Umbilical cord (tissue), 2 donors: ENCODE measurements at places on chromosomes 11 and 22. TPM values are rescaled to one million over a fixed set of nuclear protein-coding genes. Genes with fewer than 3 reads are reported as not detected.

The DDTL gene
- total RNA-seq, result 3.6 TPM

The PGR gene
- total RNA-seq, result 14.0 TPM

- no peak for DNase-seq
Measured at GRCh38 chr11:61580271-61580888, 496 bp downstream of the SYT7 start.

The TPP1 gene
- 59.7 TPM for total RNA-seq

The MCAT gene
- total RNA-seq, result 13.7 TPM

GRCh38 chr11:94379613-94380012, 21.6 kb downstream of the GPR83 start:
- no peak for DNase-seq

GRCh38 chr22:46113910-46114517, 36.3 kb upstream of the PPARA start:
- DNase-seq, result no peak

GRCh38 chr11:108565653-108566052, 27.9 kb downstream of the EXPH5 start:
- DNase-seq, result no peak

DNA sequence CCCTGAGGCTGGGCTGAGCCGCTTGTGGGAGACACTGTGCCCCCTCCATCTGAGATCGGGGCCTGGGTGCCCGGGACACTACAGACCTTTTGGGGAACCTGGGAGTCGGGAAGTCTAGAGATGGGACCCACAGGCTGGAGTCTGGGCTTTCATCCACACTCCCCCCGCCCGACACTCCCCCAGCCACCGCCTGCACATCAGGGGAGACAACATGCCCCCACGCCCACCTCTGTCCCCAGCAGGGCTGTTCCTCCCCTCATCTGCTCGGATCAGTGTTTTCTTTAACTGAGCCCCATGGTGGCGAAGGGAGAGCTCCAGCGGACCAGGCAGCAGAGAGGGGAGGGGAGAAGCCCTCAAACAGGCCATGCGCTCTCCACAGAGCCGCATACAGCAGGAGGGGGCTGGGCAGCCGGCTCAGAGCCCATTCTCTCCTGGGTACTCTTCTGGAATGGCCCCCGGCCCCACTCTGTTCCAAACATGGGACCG, 174.7 kb downstream of the IGLL1 start:
- no peak for DNase-seq

- DNase-seq, result no peak
Measured at GRCh38 chr22:35637254-35637653, 11.0 kb upstream of the APOL6 start.

- DNase-seq, result no peak
Measured at GRCh38 chr11:71236836-71237475, 15.4 kb downstream of the SHANK2 start.

GRCh38 chr11:127631974-127632373, 631.4 kb upstream of the KIRREL3 start:
- no peak for DNase-seq

DNA sequence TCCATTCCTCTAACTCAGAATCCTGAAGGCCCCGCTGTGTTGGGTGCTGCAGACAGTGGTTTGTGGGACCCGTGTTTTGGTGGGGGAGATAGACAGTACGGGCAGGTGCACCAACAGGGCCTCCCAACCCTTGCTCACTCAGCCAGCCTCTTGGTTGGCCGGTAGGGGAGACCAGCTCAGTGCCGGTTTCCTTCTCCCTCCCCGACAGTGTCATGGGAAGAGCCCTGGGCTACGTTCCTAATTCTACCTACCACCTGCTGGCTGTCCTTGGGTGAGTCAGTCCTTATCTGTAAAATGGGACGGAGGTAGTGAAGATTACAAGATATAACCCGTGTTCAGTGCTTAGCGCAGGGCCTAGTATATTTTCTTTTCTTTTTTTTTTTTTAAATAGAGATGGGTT, 5.9 kb downstream of the TMEM134 start:
- no peak for DNase-seq

The CLDN5 gene
- 8.7 TPM for total RNA-seq

- DNase-seq, result peak; percentile 68
Measured at GRCh38 chr22:20080445-20080775, 369 bp downstream of the DGCR8 start.

The SCGB2A2 gene
- 0.48 TPM for total RNA-seq

GRCh38 chr11:20125927-20126326, 34.3 kb downstream of the DBX1 start:
- no peak for DNase-seq

The MPZL2 gene
- 41.9 TPM for total RNA-seq

GRCh38 chr11:112439614-112440013, 179.0 kb upstream of the PLET1 start:
- DNase-seq, result no peak

DNA sequence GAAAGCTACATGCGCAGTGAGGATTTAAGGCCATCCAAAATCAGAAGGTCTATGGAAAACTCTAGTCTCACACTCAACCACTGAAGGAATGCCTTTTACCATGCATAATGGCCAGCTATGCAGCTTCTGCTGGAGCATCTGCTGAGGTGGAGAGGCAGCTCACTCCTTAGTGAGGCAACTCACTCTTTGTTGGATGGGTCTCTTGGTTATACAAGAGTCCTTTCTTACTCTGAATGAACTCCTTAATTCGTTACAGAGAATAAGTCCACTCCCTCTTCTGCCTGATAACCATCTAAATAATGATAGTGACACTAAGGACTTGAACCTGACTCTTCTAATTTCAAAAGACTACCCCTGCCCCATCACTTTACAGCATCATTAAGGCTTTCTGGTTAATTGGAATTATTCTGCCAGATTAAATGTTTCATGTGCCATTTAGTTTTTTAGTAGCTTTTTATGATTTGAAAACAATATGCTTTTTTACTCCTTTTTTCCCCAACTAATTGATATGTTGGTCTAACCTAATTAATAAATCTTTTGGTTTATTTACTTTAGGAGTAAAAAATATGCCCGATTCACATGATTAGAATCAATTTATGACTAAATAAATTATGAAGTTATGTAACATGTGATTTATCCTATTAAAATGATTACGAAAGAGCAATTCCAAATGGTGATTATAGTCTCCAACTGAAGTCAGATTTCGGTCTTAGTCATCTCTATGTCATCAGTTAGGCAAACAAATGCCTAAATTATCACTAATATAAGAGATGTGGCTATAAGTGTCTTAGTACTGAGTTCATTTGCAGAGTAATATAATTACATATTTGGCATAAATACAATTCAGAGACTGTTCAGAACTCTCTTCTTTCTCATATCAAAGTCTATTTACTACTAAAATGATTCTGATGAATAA, 286.7 kb upstream of the CCDC90B start:
- no peak for DNase-seq

DNA sequence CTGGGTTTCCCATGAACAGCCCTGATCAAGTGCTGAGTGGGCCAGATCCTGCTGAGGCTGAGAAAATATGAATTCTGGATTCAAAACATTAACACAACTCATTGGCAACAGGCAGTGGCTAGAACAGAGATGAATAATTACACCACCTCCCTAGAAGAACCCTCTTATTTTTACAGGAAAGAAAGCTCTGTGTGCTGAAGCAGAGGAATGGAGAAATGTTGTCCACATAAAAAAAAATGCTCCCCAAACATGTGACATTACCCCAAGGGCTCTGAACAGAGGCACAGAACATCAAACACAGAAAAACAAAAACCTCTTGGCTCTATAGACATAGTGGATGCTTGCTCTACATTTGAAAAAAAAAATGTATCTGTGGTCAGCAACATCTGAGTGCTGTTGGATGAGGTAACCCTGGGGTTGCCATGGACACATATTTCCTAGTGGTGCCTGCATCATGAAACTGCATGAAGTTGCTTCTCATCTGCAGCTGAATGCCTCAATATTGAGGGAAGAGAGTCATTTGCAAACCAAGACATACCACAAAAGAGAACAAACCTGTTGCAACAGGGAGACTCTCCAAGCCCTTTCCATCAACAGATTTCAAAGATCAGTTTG, 98.8 kb downstream of the SNX19 start:
- peak; percentile 91 for DNase-seq

GRCh38 chr11:34417202-34417601, 21.5 kb upstream of the CAT start:
- DNase-seq, result no peak
